ENCODE measurements at places on chromosomes 7 and 10. TPM values are rescaled to one million over a fixed set of nuclear protein-coding genes. Genes with fewer than 3 reads are reported as not detected.

- DNase-seq: no peak
- H3K4me3 ChIP-seq: no peak overlapping the region
- no peak overlapping the region for H3K27ac ChIP-seq
- no peaks in the 10 kb centered on the region for H3K36me3 ChIP-seq
Measured at GRCh38 chr10:71243756-71244395, 31.5 kb downstream of the UNC5B start.

DNA sequence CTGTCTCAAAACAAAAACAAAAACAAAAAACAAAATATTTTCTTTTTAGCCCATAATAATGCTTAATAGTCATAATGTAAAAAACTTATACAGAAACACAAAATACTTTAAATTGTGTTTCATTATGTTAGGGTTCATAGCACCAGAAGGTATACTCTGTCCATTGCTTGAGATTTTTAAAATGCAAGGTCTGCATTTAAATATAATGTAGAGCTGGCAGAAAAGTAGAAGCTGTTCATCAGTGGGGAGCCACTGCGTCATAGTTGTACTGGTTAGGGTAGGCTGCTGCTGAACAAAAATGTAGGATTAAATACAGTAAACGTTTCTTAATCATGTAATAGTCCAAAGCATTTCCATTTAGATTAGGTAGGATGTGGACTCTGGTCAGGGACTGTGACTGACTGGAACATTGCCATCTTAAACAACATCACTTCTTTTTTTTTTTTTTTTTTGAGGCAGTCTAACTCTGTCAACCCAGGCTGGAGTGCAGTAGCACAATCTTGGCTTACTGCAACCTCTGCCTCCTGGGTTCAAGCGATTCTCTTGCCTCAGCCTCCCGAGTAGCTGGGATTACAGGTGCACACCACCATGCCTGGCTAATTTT is 85.2 kb downstream of the ANKIB1 start:
- no peak for DNase-seq
- no peak overlapping the region for H3K27ac ChIP-seq
- H3K27me3 ChIP-seq: no peaks in the 10 kb centered on the region
- H3K36me3 ChIP-seq: peaks cover 43% of the 10 kb centered on the region

DNA sequence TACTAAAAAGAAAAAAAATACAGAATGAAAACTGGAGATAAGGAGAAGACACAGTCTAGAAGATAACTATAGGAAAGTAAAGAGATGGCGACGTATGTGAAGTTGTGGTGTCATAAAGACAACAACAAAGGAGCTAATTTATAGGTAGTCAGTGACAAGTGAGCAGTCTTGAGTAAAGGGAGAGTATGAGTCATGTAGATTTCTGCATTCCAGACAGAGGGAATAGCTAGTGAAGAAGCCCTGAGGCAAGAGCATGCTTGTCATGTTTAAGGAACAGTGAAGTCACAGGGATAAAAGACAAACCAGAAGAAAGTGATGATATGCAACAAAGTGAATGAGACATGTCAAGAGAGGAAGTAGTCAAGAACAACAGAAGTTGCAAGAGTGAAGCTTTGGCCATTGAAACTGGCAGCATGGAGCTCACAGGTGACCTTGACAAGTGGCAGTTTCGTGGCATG is 2.3 kb upstream of the MIOS start:
- no peak overlapping the region for H3K27ac ChIP-seq
- no peak overlapping the region for H3K4me3 ChIP-seq
- H3K36me3 ChIP-seq: peaks cover 17% of the 10 kb centered on the region
- no peaks in the 10 kb centered on the region for H3K27me3 ChIP-seq

DNA sequence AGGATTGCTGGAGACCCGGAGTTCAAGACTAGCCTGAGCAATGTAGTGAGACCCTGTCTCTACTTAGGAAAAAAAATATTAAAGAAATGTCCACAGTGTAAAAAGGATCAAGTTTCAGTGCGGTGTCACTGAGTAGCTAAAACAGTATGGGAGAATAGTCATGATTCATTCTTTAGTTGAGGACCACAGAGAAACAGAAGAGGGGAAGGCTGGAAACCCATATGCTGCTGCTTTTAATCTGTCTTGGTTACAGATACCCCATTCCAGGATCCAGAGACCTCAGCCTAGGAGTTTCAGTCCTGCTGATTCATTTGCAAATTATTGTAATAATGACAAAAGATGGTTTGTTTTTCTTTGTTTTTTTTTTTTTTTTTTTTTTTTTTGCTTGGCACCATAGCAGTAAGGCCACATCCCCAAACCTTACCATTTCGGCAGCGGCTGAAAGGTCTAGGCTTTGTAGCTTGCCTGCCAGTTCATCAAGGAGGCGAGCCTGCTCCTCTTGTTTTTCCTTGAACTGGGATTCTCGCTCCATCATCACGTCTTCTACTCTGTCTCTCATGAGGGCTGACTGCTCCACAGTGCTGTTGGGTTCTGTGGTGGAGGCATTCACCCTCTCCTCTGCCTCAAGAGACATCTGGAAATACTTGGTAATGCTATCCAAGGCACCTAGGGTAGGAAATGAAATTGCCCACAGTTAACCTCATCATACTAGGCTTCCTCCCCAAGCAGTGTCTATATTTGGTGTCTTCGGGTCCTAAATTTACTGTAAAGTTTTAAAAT is 44.2 kb downstream of the DLD start:
- peaks cover 19% of the 10 kb centered on the region for H3K36me3 ChIP-seq
- no peak overlapping the region for H3K27ac ChIP-seq
- H3K4me1 ChIP-seq: no peaks in the 10 kb centered on the region
- H3K27me3 ChIP-seq: no peaks in the 10 kb centered on the region
- DNase-seq: no peak
- no peak overlapping the region for H3K4me3 ChIP-seq

The TEX36 gene
- total RNA-seq: not detected

The GNGT1 gene
- total RNA-seq: not detected

The CRPPA gene
- total RNA-seq: 0.91 TPM

The H2BK1 gene
- 1.8 TPM for total RNA-seq

DNA sequence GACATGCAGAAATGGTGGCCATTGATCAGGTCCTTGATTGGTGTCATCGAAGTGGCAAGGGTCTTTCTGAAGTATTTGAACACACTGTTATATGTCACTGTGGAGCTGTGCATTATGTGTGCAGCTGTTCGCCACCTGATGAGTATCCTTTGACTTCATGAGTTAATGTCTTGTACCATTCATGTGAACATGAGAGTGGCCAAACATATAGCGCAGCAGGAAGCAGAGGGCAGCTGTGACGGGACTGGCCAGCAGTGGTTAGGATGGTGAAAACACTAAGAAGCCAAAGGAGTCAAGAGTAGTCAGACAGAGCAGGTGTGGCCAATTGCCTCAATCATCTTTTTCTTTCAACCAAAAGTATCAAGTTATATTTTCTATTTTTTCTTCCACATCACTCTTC is 167.4 kb downstream of the IMMP2L start:
- peaks cover 7% of the 10 kb centered on the region for H3K36me3 ChIP-seq
- no peak for DNase-seq
- no peaks in the 10 kb centered on the region for H3K27me3 ChIP-seq
- H3K4me1 ChIP-seq: peaks cover 3% of the 10 kb centered on the region
- H3K4me3 ChIP-seq: no peak overlapping the region
- H3K27ac ChIP-seq: no peak overlapping the region

DNA sequence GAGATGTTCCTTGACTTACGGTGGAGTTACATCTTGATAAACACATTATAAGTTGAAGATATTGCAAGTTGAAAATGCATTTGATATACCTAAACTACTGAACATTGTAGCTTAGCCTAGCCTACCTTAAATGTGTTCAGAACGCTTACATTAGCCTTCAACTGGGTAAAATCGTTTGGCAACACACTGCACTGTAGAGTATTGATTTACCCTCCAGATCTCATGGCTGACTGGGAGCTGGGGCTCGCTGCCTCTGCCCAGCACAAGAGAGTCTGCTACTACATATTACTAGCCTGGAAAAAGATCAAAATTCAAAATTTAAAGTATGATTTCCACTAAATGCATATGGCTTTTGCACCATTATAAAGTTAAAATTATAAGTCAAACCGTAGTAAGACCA is 7.5 kb upstream of the AGR3 start:
- no peak overlapping the region for H3K4me3 ChIP-seq
- no peak overlapping the region for H3K27ac ChIP-seq
- no peaks in the 10 kb centered on the region for H3K36me3 ChIP-seq
- H3K4me1 ChIP-seq: peaks cover 4% of the 10 kb centered on the region
- DNase-seq: no peak

The BCL7B gene
- total RNA-seq: 62.6 TPM

DNA sequence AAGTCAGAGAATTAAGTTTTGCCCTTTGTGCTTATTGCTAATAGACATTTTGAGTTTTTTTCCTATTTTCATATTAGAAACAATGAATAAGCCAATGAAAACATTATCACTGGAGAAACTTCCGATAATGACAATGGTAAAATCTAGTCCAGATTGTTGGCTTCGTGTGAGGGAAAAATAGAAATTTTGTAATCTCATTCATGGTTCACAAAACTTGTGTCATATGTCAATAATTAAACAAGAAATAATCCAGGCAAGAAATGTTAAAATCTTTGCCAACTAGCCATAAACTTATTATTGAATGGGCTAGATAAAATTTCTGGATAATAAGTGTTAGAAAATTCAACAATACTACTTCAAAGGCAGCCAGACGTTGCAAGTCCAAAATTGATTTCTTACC is 36.6 kb downstream of the RNLS start:
- H3K36me3 ChIP-seq: no peaks in the 10 kb centered on the region
- H3K4me3 ChIP-seq: no peak overlapping the region
- H3K27ac ChIP-seq: no peak overlapping the region
- no peaks in the 10 kb centered on the region for H3K4me1 ChIP-seq
- no peak for DNase-seq
- no peaks in the 10 kb centered on the region for H3K27me3 ChIP-seq

The ACSM6 gene
- total RNA-seq: not detected

The NXPH1 gene
- not detected for total RNA-seq

The NME8 gene
- total RNA-seq: not detected

The NPSR1 gene
- total RNA-seq: not detected

DNA sequence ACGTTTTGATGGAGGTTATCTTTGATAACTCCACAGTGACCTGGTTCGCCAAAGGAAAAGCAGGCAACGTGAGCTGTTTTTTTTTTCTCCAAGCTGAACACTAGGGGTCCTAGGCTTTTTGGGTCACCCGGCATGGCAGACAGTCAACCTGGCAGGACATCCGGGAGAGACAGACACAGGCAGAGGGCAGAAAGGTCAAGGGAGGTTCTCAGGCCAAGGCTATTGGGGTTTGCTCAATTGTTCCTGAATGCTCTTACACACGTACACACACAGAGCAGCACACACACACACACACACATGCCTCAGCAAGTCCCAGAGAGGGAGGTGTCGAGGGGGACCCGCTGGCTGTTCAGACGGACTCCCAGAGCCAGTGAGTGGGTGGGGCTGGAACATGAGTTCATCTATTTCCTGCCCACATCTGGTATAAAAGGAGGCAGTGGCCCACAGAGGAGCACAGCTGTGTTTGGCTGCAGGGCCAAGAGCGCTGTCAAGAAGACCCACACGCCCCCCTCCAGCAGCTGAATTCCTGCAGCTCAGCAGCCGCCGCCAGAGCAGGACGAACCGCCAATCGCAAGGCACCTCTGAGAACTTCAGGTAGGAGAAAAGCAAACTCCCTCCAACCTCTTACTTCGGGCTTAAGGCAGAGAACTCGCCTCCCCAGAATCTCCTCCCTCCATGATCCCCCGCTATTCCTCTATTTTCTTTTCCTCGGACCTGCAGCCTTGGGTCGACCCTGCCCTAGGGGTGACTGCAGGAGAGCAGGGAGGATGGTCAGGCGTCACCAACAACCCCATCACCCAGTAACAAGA is at the start of gene SERPINE1:
SERPINE1 (plus strand) TSS at position 454 of the 809 bp plus-strand sequence. CDS start 1,290 bp downstream, outside the sequence.
- H3K27ac ChIP-seq: no peak within 1 kb of the TSS
- H3K27me3 ChIP-seq: peaks cover 20% of the 10 kb centered on the region
- peaks cover 47% of the 10 kb centered on the region for H3K4me1 ChIP-seq
- H3K36me3 ChIP-seq: no peaks in the 10 kb centered on the region
- peak within 1 kb of the TSS; percentile 47 for H3K4me3 ChIP-seq

DNA sequence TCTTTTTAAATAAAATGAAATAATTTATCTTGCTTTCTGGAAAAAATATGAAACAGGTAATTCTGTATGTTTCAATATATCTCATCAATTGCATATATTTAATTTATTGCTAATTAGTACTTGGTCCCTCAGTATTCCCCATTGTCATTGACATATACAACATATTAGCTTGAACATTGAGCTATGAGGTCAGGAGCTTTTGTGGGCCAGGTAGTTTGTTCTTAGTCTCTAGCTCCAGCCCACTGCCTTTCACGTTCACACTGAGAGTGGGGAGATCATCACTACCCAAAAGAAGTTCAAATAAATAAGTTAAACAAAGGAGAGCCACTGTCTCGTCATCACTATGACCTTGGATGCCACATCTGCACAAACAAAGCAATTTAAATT is 54.7 kb upstream of the DKK1 start:
- H3K4me3 ChIP-seq: no peak overlapping the region
- H3K27me3 ChIP-seq: no peaks in the 10 kb centered on the region
- no peaks in the 10 kb centered on the region for H3K36me3 ChIP-seq
- no peaks in the 10 kb centered on the region for H3K4me1 ChIP-seq
- no peak overlapping the region for H3K27ac ChIP-seq
- no peak for DNase-seq
